ENCODE measurements at places on chromosomes 1 and 21. TPM values are rescaled to one million over a fixed set of nuclear protein-coding genes. Genes with fewer than 3 reads are reported as not detected.

Gene NTMT2
- not detected for total RNA-seq

Gene MROH7
- not detected for total RNA-seq

Gene CR1
- total RNA-seq = not detected

Gene KRTAP21-3
- total RNA-seq = not detected

Gene ASB17
- not detected for total RNA-seq

Data from tracheal epithelial cell (primary cell).